ENCODE measurements at places on chromosomes 2 and 18.

DNA sequence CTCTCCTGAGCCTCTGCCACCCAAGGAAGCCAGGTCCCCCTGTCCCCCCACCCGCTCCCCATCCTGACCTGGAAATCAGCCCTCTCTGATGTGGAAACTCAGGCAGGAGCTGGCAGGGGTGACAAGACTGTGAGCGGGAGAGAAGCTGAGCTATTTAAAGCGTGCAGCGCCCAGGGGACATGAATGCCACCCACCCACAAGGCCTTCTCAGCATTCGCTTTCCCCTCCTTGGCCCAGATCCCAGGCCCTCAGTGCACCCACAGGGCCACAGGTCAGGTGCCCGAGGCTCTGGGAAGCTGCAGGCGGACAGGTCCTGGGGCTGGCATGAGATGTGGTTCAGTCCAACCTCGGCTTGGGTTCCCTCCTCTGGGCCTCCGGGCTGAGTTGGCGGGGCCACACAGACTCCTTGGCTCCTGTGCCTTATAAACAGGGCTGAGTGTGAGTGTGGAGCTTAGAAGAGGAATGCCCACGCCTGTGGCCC lies 168.3 kb downstream of the SMAD7 start:
- no peak for DNase-seq

DNA sequence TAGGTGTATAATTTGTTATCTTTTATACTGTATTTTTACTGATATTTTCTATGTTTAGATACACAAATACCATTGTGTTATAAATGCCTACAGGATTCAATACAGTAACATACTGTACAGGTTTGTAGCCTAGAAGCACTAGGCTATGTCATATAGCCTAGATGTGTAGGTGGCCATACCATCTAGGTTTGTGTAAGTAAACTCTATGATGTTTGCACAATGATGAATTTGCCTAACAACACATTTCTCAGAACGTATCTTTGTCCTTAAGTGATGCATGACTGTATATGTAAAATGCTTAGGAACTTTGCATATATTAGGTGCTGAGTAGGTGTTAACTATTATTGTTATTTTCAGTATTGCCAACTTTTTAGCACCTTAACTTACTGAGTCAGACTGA lies 17.3 kb downstream of the UNC80 start:
- DNase-seq = no peak

GRCh38 chr18:22974707-22975106 lies 41.6 kb downstream of the RBBP8 start:
- no peak for DNase-seq

- DNase-seq = no peak
Measured at GRCh38 chr18:35619941-35620340, 38.4 kb downstream of the GALNT1 start.

GRCh38 chr2:47078541-47079482 lies 76.3 kb downstream of the STPG4 start:
- no peak for DNase-seq

DNA sequence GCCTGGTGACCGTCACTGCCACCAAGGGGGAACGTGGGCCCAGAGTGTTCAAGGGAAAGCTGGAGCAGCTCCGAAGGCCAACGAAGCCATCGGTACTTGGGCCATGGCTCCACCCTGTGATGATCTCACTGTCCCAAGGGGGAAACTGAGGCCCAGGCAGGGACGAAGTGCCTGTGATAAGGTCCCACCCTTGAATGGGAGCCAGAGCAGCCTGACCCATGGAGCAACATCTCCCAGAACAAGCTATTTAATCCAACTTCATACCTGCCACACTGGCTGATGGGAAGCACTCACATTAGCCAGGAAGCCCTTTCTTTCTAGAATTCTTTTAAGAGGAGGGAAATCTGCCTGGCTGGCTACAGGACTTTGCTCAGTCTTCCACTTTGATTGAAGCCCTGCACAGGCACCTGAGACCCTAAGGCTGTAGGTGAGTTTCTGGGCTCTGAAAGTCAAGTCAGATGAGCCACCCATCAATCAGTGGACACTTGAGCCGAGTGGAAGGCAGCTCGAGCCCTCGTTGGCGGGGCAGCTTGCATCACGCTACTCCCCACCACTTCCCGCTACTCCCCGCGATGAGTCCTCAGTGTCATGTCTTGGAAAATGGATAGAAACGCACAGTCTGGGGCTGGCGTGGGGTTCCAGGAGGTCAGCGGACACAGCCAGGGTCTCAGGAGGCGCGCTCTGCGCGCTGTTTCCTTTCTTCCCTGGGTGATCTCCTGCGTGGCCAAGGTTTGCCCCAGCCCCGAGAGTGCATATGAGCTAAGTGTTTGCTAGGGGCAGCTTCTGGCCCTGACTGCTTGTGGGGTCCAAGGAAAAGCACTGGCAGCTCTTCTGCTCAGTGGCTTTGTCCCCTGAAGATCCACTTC lies 2.5 kb upstream of the HS6ST1 start:
- no peak for DNase-seq

All from CD4-positive, alpha-beta T cell treated with Interleukin-6 for 4 hours (primary cell).